ENCODE measurements at places on chromosomes 6 and 20.
A peak's percentile ranks its signal among the peaks of the same experiment; 100 is the strongest.

DNA sequence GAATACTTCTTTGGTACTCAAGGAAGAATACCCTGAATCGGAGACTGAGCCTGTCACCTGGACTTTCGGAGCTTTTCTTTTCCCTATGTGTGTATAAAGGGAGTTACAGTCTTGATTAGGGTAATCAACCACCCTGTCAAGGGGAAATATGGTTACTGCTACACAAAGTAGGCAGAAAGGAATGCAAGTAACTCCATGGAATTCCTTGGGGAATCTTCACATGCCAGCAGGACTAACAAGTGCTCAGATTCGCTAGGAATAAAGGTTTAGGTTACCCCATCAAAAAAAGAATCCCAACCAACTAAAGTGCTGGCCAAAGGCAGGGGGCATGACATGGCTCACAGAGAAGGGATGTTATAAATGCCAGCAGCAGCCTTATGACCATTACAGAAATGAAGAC lies 10.4 kb downstream of the KCNS1 start:
- DNase-seq: no peak

- no peak for DNase-seq
Measured at GRCh38 chr20:48404598-48404997, 423.2 kb downstream of the PREX1 start.

DNA sequence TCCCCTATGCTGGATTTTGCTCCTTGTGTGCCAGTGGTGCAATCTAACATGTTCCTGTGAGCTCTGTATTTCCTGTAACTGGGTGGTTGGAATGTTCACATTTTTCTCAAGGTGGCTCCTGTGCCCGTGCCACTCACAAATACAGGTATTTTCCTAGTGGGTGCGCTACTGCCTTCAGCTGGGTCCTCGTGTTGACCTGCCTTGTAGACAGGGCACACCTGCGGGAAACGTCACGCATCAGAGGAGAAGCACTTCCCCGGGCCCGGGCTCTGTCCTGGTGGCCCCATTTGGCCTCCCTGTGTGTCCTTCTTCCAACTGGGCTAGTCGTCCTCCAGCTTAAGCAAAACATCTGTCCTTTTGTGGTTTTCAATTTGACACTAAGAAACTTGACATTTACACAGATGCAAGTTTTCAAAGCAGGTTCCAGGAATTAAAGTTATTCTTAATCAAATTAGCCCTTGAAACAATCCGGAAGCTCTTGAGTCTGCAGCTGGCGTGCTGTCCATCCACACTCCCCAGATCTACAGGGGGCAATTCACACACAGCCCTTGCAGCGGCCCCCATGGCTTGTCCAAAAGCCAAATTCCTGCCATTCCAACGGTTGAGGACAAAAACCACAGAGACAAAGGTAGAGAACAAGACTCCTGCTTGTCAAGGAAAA lies 275.1 kb downstream of the CDC5L start:
- no peak for DNase-seq

- DNase-seq: peak; percentile 6
Measured at GRCh38 chr20:35511814-35512420, 17.5 kb downstream of the C20orf173 start.

- DNase-seq: no peak
Measured at GRCh38 chr20:48738399-48739304, 89.1 kb downstream of the PREX1 start.

- DNase-seq: no peak
Measured at GRCh38 chr6:7671581-7671980, 54.3 kb upstream of the BMP6 start.

DNA sequence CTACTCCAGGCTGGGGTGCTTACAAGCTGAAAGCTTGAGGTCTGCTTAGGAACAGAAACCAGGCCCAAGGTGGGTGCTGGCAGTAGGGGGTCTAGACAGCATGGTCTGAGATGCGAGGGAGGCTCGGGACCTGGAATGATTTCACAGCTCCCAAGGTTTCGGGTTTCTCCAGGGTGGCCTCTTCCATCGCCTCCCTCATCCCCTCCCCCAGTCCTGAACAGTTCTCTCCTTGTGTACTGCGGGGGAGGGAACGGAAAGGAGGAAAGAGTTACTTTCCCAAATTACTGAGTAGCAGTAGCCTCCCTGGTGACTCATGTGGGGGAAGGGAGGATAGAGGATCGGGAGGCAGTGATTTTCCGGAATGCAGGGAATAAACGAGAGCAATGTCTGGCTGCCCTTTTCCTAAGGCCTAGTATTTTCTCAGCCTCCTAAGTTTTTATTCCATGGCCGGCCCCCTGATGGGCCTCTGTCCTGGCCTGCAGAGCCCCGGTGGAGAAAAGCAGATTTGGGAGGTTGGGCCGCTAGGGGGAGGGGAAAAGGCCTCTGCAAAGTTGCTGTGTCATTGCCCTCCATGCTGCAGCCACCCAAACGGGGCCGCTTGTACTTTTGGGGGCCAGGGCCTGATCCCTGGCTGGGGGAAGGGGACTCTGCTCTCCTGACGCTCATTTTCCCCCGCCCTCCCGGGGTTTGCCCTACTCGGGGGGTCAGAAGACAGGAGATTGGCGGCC lies 1.5 kb downstream of the BRD2 start:
- DNase-seq: peak; percentile 74

DNA sequence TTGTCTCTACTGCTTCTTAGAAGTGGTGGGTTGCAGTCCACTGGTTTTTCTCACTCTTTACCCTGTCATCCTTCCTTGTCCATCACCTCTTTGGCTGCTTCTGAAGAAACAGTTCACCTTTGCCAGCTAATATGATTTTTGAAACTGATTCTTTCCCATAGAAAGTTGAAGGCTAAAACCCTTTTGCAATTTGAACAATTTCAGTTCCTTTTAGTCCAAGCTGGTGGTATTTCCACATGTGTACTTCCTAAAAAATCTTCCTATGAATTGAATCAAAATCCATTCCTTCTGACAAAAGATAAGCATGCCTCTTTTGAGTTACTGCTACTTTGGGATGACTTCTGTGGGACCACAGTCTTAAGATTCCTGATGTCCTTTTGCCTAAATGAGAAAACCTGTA lies 210.0 kb upstream of the MAN1A1 start:
- no peak for DNase-seq
